ENCODE measurements at places on chromosomes 2 and 18.
A peak's percentile ranks its signal among the peaks of the same experiment; 100 is the strongest.

- no peak for DNase-seq
Measured at GRCh38 chr2:37564356-37564755, 107.1 kb downstream of the CDC42EP3 start.

GRCh38 chr2:157321466-157321865, 4.2 kb downstream of the ERMN start:
- DNase-seq = no peak

- DNase-seq = peak; percentile 64
Measured at GRCh38 chr2:68811364-68811763, 59.8 kb downstream of the BMP10 start.

DNA sequence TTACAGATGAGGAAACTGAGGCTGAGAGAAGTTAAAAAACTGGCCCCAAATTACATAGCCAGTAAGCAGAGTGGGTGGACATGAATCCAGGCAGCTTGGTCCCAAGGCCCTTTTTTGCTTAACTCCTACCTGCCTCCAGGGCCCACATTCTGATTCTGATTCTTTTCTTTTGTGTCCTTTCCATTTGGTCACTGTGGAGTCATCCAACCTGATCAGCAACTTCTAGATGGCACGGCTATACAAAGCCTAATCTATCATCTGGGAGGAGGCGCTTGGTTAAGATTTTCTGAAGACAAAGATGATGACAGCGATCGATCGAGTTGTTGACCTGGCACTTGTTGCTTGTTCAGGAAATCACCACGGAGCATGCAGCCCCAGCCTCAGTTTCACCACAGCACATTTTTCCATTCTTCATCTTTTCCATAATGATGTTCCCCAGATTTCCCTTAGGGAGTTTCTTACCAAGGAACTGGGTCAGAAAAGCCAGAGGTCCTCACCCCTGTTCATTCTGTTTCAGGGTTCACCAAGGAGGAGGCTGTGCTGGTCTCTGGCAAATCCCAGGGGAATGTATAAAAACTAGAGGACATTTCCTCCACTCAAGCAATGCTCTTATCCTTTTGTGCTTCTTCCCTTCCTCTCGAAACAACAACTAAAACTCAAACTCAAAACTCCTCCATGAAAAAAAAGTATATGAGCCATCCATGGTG, 6.9 kb upstream of the IGFBP2 start:
- no peak for DNase-seq

DNA sequence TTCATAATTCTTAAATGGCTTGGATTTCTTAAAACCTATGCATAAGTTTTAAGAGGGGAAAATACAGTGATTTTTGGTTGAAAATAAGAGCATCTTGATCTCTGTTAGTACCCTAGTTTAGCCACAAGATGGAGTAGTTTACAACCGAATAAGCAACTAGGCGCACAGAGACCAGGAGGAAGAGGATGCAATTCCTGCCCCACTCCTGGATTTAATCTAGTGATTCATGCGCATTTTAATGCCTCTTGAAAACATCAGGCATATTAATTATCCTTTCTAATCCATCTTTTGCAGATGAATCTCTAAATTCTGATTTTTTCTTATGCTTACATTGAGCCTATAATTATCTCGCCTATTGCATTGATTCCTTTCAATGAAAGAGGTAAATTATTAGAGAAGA, 76.7 kb downstream of the MRPS9 start:
- peak; percentile 78 for DNase-seq

GRCh38 chr2:74071426-74071825, 76.3 kb downstream of the BOLA3 start:
- no peak for DNase-seq

- no peak for DNase-seq
Measured at GRCh38 chr2:15084826-15085489, 452.4 kb downstream of the LRATD1 start.

DNA sequence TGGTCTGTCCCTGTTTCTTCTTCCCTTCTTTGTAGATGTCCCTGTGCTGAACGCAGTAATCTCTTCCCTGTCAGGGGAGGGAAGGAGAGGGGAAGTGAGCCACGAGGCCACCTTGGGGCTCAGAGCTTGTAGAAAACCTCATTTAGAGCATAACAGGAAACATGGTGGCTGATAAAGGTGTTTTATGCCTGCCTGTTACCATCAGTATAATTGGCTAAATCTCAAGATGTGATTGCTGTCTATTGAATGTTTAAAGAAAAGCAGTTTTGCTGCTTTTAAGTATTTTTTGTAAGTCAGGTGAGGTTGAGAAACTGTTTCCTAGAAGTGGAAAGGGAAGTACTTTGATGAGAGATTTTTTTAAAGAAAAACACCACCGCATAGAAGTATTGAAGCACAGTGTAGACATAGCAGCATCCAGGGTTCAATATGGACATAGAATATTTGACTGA, 59.7 kb upstream of the PDK1 start:
- DNase-seq = no peak

GRCh38 chr2:70941701-70942100, 6.0 kb downstream of the ATP6V1B1 start:
- no peak for DNase-seq

GRCh38 chr18:52715991-52716390, 376.0 kb downstream of the DCC start:
- no peak for DNase-seq

GRCh38 chr2:29192526-29192925, 77.3 kb downstream of the CLIP4 start:
- peak; percentile 8 for DNase-seq

- DNase-seq = no peak
Measured at GRCh38 chr2:226466589-226466988, 333.0 kb downstream of the IRS1 start.

DNA sequence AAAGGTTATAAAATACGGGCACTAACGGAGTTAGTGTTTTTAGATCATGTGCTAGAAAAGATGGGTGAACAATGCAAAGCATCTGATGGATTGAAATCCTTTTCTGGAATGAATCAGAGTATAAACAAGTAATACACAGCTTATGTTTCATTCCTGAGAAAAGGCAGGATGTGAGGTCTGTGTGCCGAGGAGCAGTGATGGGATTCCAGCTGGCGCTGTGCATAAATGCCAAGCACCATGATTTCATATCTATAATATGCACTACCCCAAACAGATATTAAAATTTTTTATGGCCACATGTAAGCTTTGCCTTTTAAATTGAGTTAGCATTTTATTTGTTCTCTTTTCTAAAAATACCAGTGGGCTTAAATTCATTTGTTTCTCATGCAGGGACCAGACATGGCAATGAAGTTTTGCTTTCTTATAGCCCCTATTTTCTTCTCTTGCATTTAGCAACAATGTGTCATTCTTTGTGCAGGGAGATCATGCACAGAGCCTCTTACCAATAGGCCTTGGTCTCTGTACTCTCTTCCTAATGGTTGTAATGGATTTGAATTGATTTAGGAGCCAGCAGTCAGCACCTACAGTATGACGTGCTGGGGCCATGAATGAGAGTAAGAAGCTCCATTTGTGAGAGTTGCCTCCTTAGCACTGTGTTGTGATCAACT, 323.9 kb downstream of the SLC8A1 start:
- no peak for DNase-seq

DNA sequence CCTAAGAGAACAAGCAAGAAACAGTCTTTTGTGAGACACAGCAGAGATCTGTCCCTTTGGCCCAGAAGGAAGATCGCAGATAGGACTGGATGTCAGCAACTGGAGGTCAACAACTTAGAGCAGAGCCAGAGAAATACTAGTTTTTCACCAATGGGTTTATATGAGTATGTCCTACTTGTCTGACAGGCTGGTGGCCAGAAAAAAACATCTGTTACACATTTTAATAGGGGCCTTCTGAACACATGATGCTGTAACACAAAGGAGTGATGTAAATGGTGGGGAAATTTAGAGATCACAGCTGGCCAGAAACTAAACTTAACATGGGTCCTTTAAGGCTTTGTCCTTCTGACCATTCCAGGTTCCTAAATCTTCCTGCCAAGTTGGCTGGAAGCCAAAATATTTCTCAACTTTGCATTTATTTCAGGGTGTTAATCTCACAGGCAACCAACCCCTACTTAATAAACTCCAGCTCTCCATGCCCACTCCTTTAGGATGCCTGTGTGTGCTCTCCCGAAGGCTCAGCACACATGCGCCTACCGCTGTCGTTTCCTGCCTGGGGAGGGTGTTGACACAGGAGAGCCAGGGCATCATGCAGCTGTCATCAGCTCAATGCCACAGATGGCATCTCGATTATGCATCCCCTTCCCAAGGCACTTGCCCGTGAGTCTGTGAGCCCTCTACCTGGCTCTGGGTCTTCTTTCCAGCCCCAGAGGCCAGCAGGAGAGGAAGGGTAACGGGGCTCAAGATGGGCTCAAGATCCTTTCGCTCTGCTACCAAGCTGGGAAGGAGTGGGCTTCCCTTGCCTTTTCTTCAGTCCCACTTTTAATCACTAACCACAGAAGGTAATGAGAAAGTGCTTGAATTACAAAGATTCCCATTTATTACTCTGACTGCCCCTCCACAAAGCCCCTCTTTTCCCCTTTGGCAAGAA, 252.5 kb downstream of the ETAA1 start:
- DNase-seq = peak; percentile 96

DNA sequence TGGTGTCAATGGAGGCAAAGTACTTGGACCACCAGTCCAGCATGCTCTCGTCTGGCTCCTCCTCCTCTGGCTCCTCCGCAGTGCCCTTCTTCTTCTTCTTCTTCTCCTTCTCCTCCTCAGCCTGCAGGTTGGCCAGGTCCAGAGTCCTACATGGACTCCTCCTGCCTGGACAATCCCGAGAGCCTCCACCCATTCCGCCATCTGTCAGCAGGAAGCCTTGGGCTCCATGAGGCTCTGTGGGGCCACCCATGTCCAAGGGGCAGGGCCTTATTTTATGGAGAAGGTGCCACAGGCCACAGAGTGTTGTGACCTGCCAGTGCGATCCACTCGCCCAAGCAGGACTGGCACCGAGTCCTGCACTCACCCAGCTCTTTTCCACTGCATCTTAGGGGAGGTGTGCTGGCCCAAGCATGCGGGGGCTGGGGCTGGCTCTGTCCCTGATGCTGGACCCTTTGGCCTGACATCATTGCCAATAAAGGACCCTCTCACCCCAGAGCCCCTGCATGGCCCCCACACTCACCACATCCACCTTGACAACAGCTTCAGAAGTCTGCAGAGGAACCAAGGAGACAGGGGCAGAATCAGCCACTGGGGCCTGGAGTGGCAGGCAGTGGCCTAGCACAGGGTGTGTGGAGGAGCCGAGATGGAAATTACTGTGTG, 7.2 kb downstream of the OTOF start:
- no peak for DNase-seq

DNA sequence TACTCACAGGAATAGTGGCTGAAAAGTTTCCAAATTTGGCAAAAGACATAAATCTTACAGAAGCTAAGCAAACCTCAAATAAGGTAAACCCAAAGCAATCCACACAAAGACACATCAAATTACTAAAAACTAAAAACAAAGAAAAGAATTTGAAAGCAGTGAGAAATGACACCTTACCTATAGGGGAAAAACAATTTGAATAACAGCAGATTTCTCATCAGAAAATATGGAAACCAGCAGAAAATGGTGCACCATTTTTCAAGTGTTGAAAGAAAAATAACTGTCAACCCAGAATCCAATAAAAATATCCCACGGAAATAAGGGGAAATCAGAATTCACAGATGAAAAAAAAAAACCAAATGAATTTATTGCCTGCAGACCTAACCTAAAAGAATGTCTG, 138.6 kb downstream of the PIGN start:
- DNase-seq = no peak

GRCh38 chr2:145412155-145412554, 892.2 kb upstream of the ZEB2 start:
- no peak for DNase-seq

GRCh38 chr2:52563151-52563550, 1204.5 kb upstream of the CHAC2 start:
- DNase-seq = no peak

DNA sequence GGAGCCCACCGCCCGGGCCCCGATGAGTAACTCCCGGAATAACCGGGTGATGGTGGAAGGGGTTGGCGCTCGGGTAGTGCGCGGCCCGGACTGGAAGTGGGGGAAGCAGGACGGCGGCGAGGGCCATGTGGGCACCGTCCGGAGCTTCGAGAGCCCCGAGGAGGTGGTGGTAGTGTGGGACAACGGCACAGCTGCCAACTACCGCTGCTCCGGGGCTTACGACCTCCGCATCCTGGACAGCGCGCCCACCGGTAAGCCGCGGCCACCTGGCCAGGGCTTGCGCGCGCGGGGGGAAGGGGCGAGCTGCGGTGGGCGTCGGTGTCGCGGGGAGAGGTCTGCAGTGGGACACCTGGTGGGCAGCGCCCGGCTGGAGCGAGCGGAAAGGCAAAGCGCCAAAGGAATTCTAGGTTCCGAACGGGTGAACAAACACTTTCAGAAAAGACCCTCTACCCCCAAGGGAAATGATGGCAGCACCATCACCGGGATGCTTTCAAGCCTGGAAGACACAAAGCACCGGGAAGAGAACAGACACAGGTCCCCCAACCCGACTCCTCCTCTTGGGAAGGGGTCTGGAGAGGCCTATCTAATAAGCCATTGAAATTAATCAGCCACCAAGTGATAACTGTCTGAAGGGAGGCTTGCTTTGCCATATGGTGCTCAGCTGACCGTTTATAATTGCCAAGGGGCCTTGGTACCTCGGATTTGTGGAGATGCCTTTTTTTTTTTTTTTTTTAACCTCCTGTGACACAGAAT, 1.1 kb downstream of the MIB1 start:
- peak; percentile 24 for DNase-seq

DNA sequence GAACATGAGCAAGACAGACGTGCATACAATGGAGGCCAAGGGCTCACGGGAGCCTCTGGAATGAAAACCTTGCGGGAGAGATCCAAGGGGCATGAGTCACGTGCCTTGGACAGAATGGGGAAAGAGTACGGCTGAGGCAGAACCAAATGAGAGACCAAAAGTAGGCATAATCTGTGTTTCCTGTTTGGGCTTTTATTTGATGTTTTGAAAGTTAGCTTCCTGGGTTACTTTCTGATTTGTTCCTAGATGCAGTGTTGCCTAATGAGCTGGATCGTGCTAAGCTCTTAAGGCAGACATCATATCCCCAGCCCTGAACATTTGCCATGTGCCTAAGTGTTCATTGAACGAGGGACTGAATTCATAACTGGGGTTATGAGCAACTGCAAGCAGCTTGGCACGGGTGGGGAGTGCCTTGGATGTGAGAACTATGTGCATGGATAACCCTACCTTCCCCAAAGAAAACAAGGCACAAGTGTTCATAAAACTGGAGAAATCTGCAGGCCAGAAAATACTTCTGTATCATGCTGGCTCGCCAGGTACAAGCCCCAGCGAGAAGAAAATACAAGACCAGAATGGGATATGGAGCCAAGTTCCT, 60.3 kb upstream of the RPL31 start:
- DNase-seq = peak; percentile 74

DNA sequence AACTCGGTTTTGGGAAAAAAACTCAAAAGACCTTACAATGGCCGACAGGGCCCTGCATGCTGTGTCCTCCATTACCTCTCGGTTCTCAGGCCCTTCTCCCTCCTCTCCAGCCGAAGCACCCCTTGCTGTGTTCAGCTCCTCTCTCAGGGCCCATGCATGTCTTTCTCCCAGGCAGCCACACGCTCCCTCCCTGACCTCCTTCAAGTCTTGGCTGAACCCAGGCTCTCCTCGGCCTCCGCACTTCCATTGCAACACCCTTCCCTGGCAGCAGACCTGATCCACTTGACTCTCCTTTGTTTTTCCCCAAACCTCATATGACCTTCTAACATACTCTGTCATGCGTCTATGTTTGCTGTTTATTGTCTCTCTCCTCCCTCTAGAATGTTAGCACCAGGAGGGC, 114.0 kb downstream of the CYP26B1 start:
- no peak for DNase-seq

Data from cardiac muscle cell (in vitro differentiated cells and primary cell).